ENCODE measurements at places on chromosomes 1 and 21. TPM values are rescaled to one million over a fixed set of nuclear protein-coding genes. Genes with fewer than 3 reads are reported as not detected.

- DNase-seq = no peak
Observed at GRCh38 chr1:22572818-22573217, 9.5 kb downstream of the EPHA8 start.

Gene SLC44A3
- polyA plus RNA-seq = 2.8 TPM

Gene ST6GALNAC5
- polyA plus RNA-seq = not detected

Gene GBP5
- polyA plus RNA-seq = 1.5 TPM

DNA sequence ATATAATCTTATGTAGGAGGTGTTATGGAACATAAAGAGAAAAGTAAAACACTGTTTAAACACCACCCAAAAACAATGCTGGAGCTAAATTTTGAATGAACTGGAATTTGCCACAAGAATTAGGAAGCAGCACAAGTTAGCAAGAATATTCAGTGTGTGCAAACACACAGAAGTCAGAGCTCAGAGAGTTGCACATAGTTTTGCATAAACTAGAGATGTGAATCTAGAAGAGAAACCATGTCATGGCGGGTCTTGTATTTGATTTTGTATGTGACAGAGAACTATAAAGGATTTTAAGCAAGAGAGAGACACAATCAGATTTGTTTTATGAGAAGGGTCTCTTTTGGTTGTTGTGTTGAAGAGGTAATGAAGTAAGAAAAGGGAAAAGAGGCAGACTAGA is 38.2 kb downstream of the SELENOF start:
- no peak for DNase-seq

DNA sequence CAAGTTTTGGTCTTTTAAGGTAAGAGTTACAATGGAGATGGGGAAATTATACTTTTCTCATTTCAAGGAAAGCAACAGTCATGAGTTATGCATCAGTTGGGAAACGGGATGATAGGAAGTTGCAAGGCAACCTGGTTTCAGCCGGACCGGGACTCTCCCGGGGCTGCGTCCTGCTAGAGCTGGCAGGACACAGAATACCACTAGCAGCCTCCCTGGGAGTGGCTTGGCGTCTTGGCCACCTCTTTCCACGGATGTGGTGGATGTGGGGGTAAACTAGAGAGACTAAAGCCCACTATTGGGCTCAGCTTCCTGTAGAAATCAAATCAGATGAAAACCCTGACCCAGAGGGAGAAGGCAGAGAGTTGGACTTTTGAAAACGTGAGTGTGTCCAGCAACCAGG is 71.9 kb downstream of the ADARB1 start:
- peak; percentile 2 for DNase-seq

Gene SLC16A4
- 1.4 TPM for polyA plus RNA-seq

DNA sequence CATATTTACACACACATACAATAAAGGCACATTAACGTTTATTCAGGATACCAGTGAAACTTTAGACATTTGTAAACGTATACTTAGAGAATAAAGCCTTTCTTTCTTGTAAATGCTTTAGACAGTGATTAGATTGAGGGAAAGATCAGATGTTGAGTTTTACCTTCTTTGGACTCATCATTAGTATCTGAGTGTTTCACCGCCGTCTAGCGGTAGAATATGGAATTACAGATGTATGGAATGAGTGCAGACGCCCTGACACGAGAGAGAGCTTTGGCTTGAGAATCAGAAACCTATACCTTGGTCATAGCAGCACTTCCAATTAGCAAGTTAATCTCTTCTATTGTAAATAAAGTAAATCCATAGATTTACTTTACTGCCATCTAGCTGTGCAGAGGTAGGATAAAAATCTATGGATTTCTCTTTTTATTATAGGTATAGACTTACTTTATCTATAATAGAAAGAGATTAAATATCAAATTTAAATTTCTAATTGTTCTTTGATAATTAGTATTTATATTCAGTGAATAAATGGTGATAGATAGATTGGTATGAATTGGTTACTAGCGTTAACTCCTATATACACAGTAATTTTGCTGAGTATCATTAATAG is 12.6 kb downstream of the FLG2 start:
- no peak for DNase-seq

DNA sequence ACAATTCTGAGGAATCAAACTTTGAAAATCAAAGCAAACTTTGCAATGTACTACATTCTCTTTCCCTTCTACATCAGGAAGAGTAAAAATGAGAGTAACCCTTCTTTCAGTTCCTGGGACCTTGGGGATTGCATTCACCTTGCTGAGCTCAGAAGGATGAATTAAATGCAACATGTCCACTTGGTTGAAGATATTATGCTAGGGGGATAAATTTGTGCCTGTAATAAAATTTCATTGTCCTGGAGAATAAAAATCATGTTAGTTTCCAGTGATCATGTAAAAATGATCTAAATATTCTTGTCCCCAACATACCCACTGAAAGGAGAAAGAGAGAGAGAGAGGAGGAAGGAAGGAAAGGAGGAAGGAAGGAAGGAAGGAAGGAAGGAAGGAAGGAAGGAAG is 587.1 kb upstream of the NEGR1 start:
- DNase-seq = no peak

DNA sequence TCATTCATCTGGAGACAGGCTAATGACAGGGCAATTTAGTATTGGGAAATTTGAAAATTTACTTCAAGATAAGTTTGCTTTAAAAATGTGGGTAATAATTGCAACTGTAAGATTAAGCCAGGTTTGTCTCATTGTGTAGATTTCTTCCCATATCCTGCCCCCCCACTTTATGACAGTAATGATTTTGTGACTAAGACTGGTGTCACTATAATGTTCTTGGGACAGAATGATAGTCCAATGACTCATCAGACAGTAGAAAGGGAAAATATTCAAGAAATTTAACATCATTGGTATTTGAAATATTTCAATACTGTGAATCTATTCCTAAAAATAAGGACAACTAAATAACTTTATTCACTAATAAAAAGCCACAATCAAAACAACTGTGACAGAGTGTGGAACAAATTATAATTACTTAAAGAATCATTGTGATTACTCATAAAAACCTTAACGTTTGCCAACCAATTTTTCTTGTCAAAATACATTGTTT is 36.7 kb downstream of the FH start:
- DNase-seq = no peak

GRCh38 chr1:218803351-218803997 is 370.2 kb upstream of the LYPLAL1 start:
- DNase-seq = no peak

Gene RHD
- polyA plus RNA-seq = not detected

Gene ZNF695
- not detected for polyA plus RNA-seq

Gene COL24A1
- 0.01 TPM for polyA plus RNA-seq

Gene LCE1A
- polyA plus RNA-seq = not detected

Gene SH2D1B
- polyA plus RNA-seq = 0.17 TPM

Data from liver (tissue), 10 donors.